Fibroblast of lung (primary cell): ENCODE measurements at places on chromosomes 16 and 17. TPM values are rescaled to one million over a fixed set of nuclear protein-coding genes. Genes with fewer than 3 reads are reported as not detected.

- DNase-seq = no peak
Measured at GRCh38 chr17:63837480-63837879, 5.0 kb downstream of the SMARCD2 start.

DNA sequence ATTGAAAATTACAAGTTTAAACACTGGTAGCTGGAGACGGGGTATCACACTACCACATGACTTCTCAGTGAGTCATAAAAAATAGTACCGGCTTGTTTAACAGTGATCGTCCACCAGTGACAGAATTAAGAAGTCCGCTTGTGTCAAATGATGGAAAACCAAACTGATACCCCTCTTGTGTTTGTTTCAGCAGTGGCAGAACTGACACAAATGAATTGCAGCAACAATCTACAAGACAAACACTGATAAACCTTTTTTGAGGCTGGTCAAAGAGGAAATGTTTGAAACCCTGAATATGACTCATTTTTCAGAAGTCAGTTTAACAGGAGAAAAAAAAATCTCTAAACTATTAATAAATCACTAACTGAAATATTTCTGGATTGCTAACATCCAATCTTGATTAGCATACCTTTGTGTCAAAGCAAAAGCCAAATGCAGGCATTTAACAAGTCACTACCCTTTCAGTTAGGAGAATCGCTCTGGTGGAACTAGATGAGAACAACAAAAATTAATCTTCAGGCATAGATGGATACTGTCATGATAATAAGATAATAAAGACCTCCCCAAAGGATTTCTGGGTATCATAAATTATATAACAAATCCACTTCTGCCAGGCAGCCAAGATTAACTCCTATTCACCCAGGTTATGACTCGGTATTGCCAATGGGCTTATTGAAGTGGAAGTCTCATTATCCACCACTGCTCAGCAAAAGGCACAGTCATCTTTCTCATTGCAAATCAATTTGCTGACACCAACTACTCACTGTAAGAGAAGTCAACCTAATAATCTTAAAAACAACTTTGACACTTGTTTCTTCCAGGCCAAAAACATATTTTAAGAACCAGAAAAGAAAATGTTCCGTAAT is 20.8 kb downstream of the DCUN1D3 start:
- DNase-seq = peak; percentile 80

DNA sequence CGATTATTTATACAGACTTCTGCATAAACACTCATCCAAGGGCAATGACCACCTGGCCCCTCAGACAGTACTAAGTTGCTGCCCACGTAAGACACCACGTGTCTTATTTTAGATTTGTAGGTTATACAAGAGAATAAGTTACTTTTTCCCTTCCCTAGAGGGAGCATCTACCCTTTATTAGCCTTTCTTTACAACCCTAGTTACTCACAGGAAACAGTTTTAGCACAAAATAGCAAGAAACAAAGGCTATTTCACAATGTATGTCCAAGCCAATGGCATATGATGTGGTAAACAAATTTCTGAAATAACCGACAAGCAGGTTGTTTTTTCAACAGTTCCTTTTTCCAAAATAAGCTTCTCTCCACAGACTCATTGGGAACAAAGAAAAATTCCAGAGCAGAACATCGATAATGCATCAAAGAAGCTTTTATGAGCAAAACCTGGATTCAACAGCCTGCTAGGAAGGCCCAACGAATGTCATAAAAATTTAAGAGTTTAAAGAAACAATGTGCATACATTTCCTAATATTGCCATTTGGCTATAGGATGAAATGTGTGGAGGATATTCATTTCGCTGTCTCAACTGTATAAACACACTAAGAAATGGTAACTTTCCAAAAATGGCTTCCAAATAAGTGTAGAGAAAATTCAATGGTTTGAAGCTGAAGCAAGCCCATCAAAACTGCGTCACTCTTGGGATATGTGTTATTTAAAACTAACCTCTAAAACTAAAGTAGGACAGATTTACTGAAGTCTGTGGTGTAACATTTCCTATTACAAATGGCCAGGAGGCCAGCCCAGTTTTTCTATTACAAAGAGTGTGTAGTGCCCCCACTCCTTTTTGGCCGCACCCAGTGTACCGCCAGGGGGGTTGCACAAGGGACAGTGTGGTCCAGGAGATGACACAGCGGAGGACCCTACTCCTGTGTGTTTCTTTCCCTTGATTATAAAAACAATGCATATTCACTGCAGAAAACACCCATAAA is 50.4 kb upstream of the ERN1 start:
- no peak for DNase-seq

The GDPD1 gene
- polyA plus RNA-seq = 0.44 and 0.67 TPM in 2 replicates

The PDE6G gene
- polyA plus RNA-seq = 0.64 and 0.75 TPM in 2 replicates
